ENCODE measurements at places on chromosomes 16 and 17.

- no peak for DNase-seq
Observed at GRCh38 chr16:57345021-57345420, 13.6 kb upstream of the CCL22 start.

DNA sequence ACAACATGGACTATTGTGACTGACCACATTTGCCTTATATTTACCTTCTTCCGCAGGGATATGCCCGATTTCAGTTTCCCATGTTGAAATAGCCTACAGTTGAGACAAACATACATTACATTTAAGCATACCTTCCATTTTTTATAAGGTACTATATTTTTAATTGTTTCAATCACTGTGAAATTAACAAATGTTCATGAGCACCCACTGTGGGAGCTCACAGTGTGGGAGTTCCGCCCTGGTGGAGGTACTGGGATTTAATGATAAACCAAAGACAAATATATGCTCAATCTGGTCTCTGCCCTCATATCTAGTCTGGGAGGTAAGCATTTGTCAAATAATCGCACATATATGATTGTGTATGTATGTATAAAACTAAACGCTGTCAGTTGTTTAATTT is 15.8 kb upstream of the TOX3 start:
- no peak for DNase-seq

DNA sequence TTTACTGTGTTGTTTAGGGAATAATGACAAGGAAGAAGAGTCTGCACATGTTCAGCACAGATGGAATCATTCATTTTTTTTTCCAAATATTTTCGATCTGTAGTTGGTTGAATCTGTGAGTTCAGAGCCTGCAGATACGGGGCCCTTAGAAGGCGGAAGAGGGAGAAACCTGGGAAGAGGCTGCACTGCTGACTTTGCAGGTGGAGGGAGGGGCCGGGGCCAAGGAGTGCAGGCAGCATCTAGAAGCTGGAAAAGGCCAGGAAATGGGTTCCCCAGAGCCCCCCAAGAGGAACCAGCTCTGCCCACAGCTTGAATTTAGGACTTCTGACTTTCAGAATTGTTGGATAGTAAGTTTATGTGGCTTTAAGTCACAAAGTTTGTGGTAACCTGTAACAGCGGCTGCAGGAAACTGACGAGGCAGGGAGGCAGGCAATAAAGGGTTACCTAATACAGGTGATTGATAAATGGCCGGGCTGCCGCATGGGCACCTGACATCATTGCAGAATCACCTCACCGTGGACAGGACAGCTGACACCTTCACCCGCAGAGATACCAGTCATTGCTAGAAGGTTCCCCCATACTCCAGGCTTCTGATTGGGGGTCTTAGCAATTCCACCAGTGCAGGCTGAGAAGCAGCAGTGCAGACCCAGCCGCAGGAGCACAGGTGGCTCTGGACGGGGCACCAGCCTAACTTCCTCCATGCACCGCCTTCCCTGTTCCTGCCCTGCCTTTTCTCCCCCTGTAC is 181.3 kb downstream of the IRF8 start:
- DNase-seq, result no peak

- no peak for DNase-seq
Observed at GRCh38 chr16:3745751-3746355, 28.5 kb upstream of the TRAP1 start.

DNA sequence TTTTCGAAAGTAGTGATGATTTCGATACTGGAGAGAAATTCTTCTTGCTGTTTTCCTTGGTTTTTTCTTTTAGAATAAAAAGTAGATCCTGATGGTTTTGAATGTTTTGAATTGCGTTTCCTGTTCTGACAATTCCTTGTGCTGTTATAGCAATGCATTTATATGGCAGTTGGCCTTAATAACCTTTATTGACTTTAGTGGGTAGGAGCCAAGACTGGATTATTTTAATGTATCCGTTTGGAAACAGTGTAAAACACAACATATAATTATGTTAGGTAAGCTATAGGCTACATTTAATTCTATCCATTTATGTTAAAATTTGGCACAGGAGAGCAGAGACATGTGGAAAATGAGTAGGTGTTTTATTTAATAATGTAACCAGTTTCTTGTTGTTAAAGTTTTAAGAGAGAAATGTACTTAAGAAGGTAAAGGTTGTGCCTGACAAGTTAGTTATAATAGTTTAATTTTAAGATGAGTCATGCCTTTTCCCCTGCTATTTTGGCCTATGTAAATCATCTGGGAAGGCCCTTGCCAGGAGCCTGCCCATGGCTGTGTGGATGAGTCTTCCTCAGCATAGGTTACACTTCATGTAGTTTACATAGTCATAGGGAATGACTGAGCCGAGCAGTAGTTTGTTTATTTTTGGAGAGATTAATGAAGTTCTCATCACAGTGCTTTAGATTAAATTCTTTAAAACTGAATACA is 189.9 kb downstream of the FTO start:
- DNase-seq, result no peak

GRCh38 chr17:55286681-55287589 is 22.2 kb downstream of the HLF start:
- DNase-seq, result no peak

DNA sequence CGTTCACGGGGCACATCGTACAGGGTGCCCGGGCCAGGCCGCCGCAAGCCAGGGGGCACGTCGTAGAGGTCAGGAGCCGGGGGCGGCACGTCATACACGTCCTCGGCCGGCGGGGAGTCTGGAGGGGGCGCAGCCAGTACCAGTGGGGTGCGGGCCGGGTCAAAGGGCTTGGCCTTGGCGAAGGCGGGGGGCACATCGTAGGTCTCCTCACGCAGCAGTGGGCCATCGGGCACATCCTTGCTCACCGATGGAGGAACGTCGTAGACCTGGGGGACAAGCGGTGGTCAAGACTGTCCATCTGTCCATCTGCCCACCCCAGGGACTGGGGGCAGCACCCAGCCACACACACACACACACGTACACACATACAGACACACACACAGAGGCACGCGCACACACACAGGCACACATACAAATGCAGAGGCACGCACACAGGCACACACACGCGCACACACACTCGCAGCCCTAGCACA is 15.7 kb downstream of the BCAR1 start:
- DNase-seq, result no peak

DNA sequence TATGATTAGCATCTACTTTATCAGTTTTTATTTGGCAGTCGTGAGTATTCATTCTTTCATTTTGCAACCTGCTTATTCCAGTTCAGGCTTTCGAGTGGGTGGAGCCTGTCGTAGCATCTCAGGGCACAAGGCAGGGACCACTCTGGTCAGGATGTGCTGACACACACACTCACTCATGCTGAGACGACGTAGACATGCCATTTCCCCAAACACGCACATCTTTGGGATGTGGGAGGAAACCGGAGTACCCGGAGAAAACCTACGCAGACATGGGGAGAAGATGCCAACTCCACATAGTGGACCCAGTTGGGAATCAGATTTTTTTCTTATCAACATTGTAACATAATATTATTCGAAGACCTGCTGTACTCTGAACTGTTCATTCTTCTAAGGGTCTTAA is 756.5 kb upstream of the RBFOX1 start:
- no peak for DNase-seq

- DNase-seq, result no peak
Observed at GRCh38 chr16:54283725-54284318, 2.8 kb downstream of the IRX3 start.

- DNase-seq, result no peak
Observed at GRCh38 chr16:89827383-89828198, 684 bp upstream of the SPIRE2 start.

DNA sequence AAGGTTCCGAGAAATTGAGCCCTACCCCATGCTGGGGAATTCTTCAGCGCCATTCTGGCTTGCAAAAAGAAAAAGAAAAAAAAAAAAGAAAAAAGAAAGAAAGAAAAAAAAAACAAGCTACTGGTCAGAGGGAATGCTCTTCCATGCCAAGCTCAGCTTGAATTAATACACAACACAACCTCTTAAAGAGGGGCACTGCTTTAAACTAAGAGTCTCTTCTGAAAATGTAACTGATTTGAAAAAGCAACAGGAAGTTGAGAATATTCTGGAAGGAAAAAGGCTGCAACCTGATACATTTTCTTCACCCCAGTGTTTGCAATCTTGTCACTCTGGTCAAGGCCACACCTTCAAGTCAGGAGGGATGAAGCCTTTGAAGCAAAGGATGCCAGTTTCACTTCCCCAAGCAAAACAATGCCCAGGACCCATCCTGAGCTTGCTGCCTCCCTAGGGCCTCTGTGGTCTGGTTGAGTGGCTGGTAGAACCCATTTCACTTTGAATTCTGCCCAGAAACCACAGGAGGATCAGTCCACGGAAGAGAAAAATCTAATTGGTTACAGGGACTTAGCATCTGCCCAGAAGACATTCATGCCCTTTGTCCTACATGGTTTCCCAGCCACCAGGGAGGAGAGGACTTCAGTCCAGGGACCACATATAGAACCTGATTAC is 389.7 kb downstream of the SOX9 start:
- DNase-seq, result no peak

- peak; percentile 63 for DNase-seq
Observed at GRCh38 chr16:67177743-67178699, 5.7 kb downstream of the MATCAP1 start.

- DNase-seq, result no peak
Observed at GRCh38 chr16:3949287-3949686, 68.8 kb upstream of the CREBBP start.

DNA sequence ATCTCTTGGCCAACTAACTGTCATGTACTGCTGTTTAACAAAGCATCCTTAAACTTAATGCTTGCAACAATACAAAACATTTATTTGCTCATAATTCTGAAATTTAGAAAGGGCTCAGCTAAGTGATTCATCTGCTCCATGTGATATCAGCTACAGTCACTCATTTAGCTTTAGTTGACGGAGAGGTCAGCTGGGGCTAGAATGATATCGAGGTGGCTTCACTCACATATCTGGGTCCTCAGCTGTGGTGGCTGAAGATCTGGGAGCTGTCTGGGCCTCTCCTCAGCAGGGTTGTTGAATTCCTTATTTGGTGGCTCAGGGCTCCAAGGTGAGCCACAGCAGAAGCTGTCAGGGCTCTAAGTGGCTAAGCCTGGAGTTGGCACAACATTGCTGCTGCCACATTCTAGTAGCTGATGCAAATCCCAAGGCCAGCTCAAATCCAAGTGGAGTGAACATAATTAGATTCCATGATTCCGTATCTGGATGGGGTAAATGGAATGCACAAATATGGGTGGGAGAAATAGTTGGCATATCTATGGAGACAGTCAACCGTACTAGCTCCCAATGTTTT is 62.8 kb downstream of the HS3ST3A1 start:
- DNase-seq, result no peak

DNA sequence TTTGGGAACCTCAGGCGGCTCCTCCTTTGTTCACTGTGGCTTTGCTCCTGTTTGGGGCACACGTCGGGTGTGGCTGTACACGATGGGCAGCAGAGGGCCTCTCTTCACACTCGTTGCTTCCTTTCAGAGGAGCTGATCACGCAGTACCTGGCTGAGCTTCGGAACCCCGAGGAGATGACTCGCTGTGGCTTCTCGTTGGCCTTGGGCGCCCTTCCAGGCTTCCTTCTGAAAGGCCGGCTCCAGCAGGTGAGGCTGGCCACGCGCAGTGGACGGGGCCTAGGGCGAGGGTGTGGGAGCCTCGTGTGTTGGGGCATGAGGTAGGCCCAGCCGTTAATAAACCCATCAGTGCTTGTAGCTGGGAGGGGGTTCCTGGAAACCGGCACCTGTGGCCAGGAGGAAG is 85.0 kb upstream of the ZNF750 start:
- no peak for DNase-seq

DNA sequence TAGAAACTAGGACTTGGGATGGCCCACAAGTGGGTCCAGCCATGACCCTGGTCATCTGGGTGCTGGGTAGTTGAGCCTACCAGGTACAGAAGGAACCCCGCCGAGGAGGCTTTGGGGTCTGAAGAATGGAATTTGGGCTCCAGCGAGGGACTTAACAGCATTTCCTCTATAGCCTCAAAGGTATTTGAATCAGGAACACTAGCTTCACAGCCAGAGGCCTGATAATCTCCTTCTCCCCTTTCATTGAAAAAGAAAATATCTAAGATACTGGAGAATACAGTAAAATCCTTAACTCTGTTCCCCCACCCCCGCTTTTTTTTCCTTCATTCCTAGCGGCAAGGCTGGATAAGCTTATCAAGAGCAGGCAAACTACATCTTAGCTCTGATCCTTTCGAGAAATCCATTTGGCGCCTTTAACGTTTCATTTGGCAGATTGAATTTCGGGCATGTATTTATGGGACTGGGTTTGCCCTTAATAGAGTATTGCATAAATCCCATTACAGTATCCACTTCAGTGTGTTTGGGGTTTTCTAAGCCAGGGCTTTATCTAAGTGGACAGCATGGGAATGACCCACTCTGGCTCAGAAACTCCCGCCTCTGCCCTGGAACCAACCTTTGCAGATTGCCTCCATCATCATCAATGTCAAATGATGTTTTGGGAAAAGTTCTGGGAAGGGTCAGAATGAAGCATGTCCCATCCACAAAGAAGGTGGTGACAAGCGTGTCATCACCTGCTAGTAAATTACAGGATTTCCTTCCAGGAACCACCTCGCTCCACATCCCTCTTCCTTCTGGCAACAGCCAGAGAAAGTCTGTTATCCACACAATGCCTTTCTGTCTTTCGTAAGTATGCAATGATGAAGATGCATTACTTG is 36.9 kb downstream of the XYLT1 start:
- DNase-seq, result no peak

- DNase-seq, result peak; percentile 37
Observed at GRCh38 chr17:4566785-4567184, 6.4 kb upstream of the GGT6 start.

DNA sequence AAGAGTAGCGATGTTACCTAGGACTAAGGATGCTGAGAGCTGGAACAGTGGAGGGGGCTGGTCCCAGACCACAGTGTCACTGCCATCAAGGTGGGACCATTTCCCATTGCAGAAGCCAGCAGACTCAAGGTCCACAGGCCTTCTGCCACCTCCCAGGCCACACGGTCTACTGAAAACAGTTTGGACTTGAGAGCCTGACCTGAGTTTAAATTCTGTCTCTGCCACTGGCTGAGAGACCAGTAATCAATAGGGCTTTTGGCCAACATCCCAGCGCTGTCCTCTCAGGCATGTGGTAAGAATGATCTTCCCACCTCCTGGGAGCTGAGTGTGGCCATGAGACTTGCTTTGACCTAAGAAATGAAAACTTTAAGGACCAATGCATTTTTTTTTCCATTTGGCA is 331.4 kb upstream of the CDH5 start:
- DNase-seq, result no peak

GRCh38 chr16:14104066-14104465 is 32.9 kb downstream of the MRTFB start:
- no peak for DNase-seq

DNA sequence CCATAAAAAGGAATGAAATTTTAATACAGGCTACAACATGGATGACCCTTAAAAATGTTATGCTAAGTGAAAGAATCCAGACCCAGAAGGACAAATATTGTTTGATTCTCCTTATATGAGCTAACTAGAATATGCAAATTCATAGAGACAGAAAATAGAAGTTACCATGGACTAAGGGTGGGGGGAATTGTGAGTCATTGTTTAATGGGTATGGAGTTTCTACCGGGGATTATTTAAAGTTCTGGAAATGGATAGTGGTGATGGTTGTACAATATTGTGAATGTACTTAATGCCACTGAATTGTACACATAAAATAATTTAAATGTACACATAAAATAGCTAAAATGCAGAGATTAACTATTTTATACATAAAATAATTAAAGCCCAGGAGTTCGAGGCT is 9.2 kb upstream of the MYO18A start:
- DNase-seq, result no peak
